GM23248 (cell line): ENCODE measurements at places on chromosomes 1 and 21. TPM values are rescaled to one million over a fixed set of nuclear protein-coding genes. Genes with fewer than 3 reads are reported as not detected.
A peak's percentile ranks its signal among the peaks of the same experiment; 100 is the strongest.

DNA sequence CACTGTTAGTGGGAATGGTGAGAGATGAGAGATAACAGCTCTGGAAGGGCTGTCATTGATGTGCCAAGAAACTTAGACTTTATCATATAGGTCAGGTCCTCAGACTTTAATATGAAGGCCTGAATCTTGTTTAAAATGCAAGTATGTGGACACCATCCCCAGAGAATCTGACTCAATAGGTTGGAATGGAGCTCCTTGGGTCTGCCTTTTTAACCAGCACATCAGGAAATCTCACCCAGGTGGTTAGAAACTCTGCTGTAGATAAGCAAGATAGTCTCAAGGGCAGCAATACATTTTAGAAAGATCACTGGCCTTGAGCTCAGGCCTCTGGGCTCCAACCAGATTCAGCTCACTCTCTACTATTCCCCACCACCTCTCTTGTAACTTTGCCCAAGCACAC, 180.4 kb downstream of the SLC44A5 start:
- DNase-seq, result no peak
- H3K27ac ChIP-seq, result no peak overlapping the region
- no peaks in the 10 kb centered on the region for H3K27me3 ChIP-seq

GRCh38 chr1:93025572-93025971, 53.5 kb upstream of the MTF2 start:
- peaks cover 18% of the 10 kb centered on the region for H3K27me3 ChIP-seq
- no peak overlapping the region for H3K27ac ChIP-seq
- no peak for DNase-seq
- H3K4me3 ChIP-seq, result no peak overlapping the region

DNA sequence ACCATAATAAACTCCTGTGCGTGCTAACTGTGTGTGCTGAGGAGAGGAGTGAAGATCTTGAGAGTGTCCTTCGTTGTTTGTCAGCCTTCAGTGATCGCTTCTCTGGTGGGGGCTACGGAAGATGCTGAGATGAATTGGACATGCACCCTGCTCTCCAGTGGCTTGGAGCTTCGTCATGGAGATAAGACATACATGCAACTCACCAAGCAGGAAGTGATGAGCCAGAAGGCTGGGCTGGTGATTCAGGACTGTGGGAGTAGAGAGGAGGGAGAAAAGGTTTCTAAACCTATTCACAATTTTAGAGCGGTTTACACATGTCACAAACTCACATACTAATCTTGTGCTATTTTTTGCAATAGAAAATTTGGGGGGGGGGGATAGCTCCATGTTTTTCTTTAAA, 128.9 kb upstream of the ADAR start:
- H3K36me3 ChIP-seq, result no peaks in the 10 kb centered on the region
- H3K27me3 ChIP-seq, result no peaks in the 10 kb centered on the region
- peak; percentile 94 for DNase-seq
- H3K4me1 ChIP-seq, result peaks cover 26% of the 10 kb centered on the region
- peak overlapping the region; percentile 36; the same call in 1 of the 2 replicates for H3K4me3 ChIP-seq

The IL19 gene
- total RNA-seq, result not detected in 2 replicates

The OR4F29 gene
- total RNA-seq, result not detected in 2 replicates

The NPR1 gene
- total RNA-seq, result 0.25 TPM in 1 of 2 replicates, not detected in the other

The CHRNB2 gene
- total RNA-seq, result not detected in 2 replicates
